ENCODE measurements at places on chromosomes 7 and 10.

GRCh38 chr7:111657018-111657417 lies 94.7 kb upstream of the IMMP2L start:
- DNase-seq, result no peak

DNA sequence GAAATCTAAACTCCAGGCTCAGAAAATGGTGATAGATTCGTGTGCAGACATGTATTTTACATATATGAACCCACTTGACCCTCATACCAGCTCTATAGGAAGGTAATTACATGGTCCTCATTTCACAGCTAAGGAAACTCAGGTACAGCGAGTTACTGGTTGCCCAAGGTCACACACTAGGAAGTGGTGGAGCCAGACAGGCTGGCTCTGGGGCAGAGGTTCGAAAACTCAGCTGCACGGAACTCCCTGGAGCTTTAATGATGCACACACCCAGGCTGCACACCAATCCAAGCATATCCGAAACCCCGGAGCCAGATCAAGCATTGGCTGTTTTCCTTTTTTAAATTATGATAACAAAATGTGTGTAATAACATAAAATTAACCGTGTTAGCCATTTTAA lies 172.4 kb downstream of the COBL start:
- no peak for DNase-seq

DNA sequence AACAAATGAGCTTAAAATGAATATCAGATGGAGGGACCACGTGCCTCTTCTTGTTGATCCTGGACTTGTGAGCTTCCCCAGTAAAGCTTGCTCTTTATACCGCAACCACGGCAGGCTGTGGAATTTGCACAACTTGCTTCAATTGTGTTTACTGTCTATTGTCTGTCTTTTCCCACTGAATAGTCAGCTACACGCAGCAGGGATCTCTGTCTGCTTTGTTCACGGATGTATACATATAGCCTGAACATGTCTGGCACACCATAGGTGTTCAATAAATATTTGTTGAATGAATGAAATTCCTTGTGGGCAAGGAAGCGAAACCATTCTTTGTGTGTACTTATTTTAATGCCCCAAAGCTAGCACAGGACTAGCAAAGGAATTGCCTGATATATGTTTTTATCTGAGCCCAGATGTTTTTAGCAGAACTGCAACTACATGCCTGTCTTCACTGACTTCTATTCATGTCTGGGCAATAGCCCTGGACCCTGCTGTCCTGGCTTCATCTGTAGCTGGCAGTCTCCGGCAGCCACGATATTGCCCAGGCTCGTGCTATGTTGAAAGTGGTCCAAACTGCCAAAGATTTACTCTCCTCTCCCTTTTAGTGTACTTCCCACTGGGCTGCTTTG lies 29.9 kb upstream of the IFRD1 start:
- no peak for DNase-seq

- DNase-seq, result no peak
Observed at GRCh38 chr7:44733708-44734481, 14.8 kb upstream of the ZMIZ2 start.

GRCh38 chr10:22464966-22465629 lies 119.8 kb downstream of the SPAG6 start:
- DNase-seq, result no peak

GRCh38 chr7:40733114-40733513 lies 598.3 kb downstream of the SUGCT start:
- DNase-seq, result no peak

Measured in stimulated activated CD4-positive, alpha-beta T cell treated with anti-CD3 and anti-CD28 coated beads, Interleukin-12 subunit alpha, Interleukin-12 subunit beta, amount 100 ng/mL, for 48 hours (primary cell).